NCI-H1930 (cell line): ENCODE measurements at places on chromosomes 5 and 9.

GRCh38 chr9:1388216-1388615, 338.1 kb downstream of the DMRT2 start:
- DNase-seq, result no peak

DNA sequence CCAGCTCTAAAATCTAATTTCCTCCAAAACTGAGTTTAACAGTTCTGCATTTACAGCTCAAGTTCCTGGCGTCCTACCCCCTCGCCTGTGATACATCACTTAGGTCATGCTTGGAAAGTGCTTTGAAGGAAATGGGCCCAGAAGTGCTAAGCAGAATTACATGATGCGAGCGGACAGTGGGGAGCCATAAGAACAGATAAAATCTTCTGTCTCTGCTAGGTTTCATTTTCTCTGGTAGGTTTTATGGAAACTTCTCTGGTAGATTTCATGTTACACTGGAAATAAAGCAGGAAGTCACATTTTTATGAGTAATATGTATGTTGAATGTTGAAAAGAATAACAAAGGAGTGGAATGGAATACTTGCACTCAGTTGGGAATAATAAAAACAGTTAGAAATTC, 138.3 kb downstream of the ZDHHC21 start:
- DNase-seq, result no peak

- DNase-seq, result no peak
These were observed 301.8 kb upstream of the TRPC7 start for GRCh38 chr5:136666970-136667620.

DNA sequence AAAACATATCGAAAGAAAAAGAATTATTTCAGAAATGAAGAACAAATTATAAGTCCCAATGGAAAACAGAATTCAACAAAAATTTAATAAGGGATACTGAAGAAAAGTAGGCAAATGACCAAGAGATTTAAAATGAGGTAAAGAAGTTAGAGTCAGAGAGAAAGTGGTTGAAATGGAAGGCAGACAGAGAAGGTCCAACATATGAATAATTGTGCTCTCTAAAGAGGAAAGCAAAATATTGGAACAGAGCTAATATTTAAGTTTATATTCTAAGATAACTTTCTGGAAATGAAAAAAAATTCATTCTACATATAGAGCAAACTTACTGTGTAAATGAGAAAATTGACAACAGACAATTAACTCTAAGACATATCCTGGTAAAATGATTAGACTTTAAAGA, 94.1 kb downstream of the PTCH1 start:
- no peak for DNase-seq

DNA sequence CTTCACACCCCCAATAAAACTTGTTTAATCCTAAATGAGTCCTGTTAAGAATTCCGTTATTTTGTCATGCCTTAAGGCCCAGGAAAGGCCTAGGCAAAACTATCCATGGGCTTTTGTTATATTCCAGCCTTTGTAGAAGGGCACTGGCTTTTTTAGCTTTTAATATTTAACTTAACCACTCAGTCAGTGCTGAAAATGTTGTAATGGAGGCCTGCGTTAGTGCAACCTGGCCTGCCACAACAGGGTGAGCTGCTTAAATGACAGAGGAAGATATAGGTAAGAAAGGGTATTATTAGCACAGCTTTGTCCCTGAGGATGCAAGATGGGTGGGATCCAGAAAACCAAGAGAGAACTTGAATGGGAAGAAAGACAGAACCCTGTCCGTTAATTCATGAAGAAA, 40.2 kb upstream of the PCAT7 start:
- no peak for DNase-seq

GRCh38 chr9:126620478-126620877, 6.8 kb downstream of the LMX1B start:
- DNase-seq, result no peak

GRCh38 chr5:54772684-54773083, 212.7 kb downstream of the ESM1 start:
- no peak for DNase-seq

- no peak for DNase-seq
These were observed 23.4 kb downstream of the LURAP1L start for GRCh38 chr9:12798066-12798770.

DNA sequence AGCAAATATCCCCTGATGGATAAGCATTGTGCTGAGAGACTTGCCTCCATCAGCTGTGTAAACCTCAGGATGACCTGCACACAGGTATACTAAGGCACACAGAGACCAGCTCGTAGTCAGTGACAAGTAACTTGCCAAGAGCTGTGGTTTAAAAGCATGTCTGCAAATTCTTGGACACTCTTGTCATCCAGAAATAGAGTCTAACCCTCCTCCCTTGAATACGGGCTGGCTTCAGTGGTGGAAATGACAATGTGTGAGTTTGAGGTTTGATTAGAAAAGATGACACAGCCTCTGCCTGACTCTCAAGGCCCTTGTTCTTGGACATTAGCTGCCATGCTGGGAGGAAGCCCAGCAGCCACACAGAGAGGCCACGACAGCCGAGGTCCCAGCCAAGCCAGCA, 114.4 kb downstream of the GADD45G start:
- no peak for DNase-seq

DNA sequence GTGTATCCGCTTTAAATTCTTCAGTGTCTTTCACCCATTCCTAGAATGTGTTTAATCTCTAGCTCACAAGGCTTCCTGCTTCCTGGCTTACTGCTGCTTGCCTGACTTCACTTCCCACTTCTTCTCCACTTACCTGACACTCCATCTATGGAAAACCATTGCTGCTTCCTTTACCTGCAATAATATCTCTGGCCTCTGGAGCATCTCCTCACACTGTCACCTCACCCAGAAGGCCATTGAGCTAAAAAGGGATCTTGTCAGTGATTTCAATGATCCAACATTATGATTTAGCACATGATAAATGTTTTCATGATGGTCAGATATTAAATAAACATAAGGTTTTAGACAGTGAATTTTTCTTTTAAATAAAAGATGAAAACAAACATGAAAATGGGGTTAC, 281.1 kb downstream of the MRPS30 start:
- no peak for DNase-seq

- no peak for DNase-seq
These were observed 5.8 kb downstream of the NDUFS6 start for GRCh38 chr5:1806974-1807373.

- no peak for DNase-seq
These were observed 16.5 kb upstream of the STXBP1 start for GRCh38 chr9:127595611-127596010.

- DNase-seq, result no peak
These were observed at the start of gene CD72 for GRCh38 chr9:35618325-35618727. Gene CD72 (minus strand): TSS chr9:35618413. CDS start chr9:35618303, 110 bp downstream.

DNA sequence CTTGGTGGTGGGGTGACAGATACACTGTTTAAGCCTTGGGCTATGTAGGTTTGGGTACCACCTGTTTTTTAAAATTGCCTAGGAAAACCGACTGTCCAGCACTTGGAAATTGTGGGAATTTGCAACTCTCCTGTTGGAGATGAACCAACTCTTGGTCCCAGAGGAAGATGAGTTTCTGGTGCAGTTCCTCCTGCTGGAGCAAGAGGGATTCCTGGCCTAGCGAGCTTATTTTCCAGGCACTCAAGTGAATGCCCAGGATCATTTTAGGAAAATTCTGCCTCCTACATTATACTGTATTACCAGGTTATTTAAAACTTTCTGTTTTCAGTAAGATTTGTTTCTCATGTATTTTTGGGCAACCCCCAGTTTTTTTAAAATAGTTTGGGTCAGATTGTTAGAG, 33.7 kb downstream of the AP3S1 start:
- DNase-seq, result no peak

- DNase-seq, result no peak
These were observed 359.5 kb downstream of the CETN3 start for GRCh38 chr5:90050103-90050502.

DNA sequence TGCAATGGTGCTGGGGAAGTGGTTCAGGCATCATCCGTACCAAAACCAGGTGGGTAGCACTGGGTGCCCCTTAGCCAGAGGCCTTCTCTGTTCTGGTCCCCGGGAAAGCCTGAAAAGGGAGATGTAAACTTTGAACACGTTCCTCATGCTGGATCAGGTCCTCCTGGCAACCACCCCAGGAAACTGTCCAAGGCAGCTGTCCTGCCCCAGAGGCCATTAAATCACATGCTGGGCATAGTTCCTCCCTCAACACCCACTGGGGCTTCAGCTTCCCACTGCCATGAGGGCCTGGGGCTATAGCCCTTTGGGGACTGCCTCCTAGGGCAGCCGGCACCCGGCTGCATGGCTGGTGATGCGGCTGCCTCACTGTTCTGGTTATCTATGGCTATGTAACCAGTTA, 228.9 kb upstream of the MVB12B start:
- DNase-seq, result no peak

- no peak for DNase-seq
These were observed 45.8 kb upstream of the RNF38 start for GRCh38 chr9:36445800-36446361.

DNA sequence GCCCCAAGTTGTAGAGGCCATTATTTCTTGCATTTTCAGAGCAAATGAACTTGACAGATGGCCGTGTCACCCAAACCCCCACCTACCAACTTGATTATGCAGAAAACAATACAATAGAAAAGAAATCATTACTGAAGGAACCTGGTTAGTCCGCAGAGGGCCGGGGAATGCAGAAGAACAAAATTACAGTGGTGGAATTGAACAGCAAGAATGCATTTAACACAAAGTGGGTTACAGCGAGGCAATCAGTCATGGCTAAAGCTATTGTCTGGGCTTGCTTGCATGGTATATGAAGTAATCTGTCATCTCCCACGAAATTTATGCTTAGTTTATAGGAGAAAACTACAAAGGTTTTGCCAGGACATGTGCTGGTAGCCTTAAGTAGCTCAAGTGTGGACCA, 238.3 kb upstream of the IRX1 start:
- DNase-seq, result no peak

- DNase-seq, result no peak
These were observed 74.4 kb downstream of the ASTN2 start for GRCh38 chr9:117340422-117340821.

GRCh38 chr9:125532412-125532811, 174.6 kb downstream of the MAPKAP1 start:
- DNase-seq, result no peak

- DNase-seq, result no peak
These were observed 339.4 kb downstream of the PRELID2 start for GRCh38 chr5:145495741-145496140.

GRCh38 chr9:114170771-114171461, 15.6 kb downstream of the COL27A1 start:
- no peak for DNase-seq

GRCh38 chr9:125815568-125815967, 68.4 kb downstream of the PBX3 start:
- no peak for DNase-seq

- no peak for DNase-seq
These were observed 5.5 kb downstream of the TSTD2 start for GRCh38 chr9:97627624-97628023.
